ENCODE measurements at places on chromosomes 1 and 21.

DNA sequence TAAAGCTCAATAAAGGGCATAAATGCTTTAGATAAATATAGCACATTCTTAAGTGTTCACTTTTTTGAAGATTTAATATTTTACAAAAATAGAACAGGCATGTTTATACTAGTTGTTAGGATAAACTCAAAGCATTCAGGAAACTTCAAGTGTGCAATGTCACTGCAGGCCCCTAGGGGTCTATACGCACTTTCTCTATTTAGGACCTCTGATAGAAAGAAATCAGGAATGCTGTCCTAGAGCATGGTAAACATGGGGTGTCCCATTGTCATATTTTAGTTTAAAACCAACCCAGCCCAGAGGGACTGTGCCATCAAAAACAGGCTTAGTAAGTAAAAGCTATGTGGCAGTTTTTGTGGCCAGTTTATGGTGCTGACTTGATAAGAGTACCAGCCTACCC is 102.2 kb downstream of the BARHL2 start:
- no peak for DNase-seq

GRCh38 chr1:70383483-70383882 is 27.6 kb upstream of the CTH start:
- DNase-seq: no peak

- peak; percentile 17 for DNase-seq
These were observed 13.6 kb downstream of the FHAD1 start for GRCh38 chr1:15260418-15261154.

DNA sequence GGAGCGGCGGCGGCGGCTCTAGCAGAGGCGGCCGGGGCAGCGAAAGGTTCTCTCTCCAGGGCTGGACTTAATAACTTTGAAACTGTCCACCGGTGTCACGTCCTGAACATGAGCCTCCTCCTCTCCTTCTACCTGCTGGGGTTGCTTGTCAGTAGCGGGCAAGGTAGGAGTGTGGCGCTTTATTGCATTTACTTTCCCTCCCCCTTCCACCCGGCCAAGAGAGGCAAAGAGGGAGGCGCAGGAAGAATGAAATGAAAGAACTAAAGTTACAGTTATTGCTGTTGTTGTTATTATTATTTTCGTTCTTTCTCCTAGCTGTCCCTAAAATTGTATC is 214 bp downstream of the NCAM2 start:
- no peak for DNase-seq

GRCh38 chr1:208137193-208137592 is 107.0 kb downstream of the PLXNA2 start:
- no peak for DNase-seq

GRCh38 chr1:163213626-163214025 is 10.9 kb upstream of the RGS5 start:
- DNase-seq: no peak

DNA sequence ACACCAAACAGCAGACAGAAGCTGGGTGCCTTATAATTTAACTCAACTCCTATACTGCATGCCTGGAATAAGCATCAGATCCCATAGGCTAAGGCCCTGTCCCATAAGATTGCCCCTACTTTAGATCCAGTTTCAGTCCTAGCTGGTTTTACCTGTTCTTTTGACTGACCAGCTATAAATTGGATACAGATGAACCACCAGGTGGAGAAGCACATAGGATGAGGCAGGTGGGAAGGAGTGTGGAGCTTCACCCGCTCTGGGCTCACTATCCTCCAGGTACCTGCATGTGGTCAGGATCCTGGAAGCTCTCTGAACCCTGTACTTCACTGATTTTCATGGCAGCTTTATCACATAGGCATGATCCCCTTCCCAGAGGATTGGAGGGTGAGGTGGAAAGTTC is 51.3 kb downstream of the MAST2 start:
- DNase-seq: no peak

DNA sequence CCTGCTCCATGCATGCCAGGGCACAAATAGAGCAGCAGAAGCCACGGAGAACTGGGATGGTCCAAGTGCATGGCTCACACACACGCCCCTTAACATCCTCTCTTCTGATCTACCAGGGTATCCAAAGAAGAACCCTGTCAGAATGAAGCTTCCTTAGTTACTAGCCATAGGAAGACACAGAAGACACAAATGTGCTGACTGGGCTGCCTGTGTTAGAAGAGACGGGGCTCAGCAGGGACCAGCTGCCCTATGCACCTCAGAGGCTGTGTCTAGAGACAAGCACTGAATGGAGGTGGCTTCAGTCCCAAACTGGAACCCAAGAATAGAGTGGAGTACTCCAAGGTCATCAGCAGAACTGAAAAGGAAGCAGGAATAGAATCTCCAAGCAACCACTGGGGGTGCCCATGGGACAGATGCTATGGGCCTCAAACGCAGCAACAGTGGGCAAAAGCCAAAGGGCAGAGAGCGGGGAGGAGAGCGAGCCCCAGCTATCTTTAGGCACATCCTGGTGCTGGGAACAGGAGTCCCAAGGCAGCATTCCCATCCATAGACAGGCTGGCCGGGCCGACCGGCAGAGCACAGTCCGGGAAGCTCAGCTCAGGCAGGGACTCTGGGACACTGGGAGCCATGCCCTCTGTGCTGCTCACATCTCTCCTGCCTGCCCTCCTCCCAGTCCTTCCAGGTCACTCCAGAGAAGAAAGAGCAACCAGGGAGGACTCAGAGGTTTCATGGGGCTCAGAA is 9.5 kb downstream of the SLC6A9 start:
- no peak for DNase-seq

DNA sequence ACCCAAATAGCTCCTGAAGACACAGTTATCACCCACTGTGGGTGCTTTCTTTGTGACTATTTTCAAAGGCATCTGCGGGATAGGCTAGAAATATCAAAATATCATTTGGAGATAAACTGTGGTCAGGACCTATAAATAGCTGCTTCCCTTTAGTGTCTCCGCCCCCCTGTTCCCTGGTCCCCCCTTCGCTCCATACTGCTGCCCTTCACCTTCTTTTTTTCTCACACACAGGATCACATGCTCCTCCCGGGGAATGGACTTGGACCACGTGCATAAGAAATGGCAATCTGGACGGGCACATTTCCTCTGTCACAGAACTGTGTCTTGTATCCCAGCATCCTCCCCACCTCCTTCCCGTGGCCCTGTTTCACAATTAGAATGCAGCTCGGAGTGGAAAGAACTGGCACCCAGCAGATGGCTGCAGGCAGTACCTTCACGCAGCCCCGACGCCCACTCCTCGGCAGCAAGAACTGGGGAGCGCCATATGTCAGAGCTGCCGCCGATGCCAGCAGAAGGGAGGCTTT is 68.8 kb upstream of the SSX2IP start:
- peak; percentile 73 for DNase-seq

DNA sequence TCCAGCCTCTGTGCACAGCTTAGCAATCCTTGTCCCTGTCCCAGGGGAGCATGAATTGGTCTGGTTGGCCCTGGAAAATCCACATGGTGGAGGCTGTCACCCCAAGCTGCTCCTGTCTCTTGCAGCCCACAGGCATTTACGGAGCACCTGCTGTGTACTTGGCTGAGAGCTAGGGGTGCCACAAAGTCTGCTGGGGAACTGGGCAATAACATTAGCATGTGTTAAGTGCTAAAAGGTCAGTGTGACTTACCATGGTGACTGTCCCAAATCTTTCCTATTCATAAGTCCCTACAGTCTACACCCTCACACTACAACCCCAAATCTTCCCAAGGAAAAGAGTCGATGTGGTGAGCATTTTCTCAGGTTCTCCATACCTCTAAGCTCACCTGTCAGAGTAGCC is 53.6 kb upstream of the ARTN start:
- DNase-seq: no peak

GRCh38 chr1:203935321-203935720 is 73.9 kb downstream of the SNRPE start:
- no peak for DNase-seq

- DNase-seq: no peak
These were observed 11.3 kb downstream of the NRIP1 start for GRCh38 chr21:15053500-15053899.

DNA sequence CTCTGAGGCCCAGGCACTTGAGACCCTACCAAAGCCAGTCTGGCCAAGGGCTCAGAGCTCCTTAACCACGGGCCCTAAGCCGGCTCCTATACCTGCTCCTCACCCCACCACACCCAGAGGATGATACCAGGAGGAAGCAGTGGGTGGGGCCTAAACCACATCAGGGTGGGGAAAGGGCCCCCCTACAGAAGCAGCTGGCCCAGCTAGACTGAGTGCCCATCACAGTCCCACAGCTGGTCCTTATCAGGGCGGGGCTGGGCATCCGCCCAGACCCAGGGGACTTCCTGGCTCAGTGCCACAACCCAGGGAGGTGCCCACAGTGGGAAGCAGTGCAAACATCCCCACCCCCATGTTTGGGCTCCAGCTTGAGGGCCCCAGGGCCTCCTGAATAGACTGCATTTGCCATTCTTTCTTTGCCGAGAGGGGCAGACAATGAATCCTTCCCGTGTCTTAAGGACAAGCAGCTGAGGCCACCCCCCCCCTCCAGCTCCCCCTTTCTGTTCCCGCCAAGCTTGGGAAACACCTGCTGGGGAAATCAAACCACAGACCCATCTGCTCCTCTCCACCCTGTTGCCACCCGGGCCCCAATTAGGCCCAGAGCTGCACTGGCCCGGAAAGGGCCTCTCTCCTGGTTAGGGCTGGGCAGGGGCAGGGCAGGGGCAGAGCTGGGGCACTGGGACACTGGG is 6.2 kb downstream of the E2F2 start:
- no peak for DNase-seq

- no peak for DNase-seq
These were observed 76.4 kb upstream of the DSCAM start for GRCh38 chr21:40923407-40923806.

DNA sequence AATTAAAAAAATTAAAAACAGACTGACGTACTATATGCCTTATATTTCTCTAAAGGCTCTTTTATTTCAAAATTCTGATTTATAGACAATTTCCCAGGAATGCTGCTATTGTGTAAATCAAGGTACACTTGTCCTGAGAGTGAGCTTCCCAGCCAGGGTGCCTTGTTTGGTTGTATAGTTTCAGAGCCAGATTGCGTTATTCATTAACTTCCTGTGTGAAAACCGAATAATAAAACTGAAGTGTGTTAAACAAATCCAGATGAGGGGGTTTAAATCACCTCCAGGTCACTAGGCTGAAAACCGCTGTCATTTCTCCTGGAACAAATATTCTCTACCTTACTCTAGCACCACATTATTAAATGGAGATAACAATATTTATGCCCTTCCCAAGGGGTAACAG is 68.7 kb downstream of the LMX1A start:
- DNase-seq: no peak

DNA sequence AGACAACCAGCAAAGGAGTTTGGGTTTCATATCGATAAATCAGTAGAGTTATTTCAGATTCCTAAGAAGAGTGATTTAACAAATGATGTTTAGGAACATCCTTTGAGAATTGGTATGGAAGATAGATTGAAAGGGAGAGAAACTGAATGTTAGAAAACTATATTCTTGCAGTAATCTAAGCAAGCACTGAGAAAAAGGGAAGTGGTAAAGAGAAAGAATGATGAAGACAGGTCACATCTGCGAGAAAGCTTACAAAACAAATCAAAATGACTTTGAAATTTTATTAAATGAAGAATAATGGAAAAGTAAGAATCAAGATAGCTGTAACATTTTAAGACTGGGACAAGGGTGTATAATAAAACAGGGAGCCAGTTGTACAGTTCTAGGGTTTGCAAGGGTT is 177.0 kb downstream of the HS2ST1 start:
- no peak for DNase-seq

- no peak for DNase-seq
These were observed 25.2 kb downstream of the COA7 start for GRCh38 chr1:52672946-52673345.

DNA sequence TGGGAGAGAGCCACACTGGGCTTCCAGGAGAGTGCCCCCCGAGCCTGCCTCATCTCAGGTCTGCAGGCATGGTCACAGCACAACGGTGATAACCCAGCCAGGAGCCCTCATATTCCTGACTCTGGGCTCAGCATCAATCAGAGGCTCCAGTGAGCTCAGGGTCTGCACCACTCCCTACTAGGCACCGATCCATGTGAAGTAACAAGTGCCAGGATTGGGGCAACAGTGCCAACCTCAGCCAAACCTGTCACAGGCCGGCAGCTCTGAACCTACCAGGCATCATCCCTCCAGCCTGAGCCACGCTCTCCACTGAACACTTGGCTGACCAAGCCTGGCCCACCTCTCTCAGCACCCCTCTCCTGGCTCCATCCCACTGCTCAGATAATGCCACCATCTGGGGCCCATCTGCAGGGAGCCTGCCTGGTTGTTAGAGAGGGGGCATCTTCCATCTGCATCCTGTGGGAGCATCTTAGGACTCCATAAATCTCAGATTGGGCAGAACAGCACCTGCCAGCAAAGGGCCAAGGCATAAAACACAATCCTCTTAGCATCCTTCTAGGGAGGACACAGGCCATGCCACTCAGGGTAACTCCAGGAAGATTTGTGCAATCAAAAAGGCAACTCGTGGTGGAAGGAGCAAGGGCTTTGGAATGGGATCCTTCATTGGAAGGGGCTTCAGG is 213.7 kb upstream of the CSF3R start:
- DNase-seq: no peak

All from hepatic stellate cell (primary cell).